ENCODE measurements at places on chromosomes 6 and 20.
A peak's percentile ranks its signal among the peaks of the same experiment; 100 is the strongest.

DNA sequence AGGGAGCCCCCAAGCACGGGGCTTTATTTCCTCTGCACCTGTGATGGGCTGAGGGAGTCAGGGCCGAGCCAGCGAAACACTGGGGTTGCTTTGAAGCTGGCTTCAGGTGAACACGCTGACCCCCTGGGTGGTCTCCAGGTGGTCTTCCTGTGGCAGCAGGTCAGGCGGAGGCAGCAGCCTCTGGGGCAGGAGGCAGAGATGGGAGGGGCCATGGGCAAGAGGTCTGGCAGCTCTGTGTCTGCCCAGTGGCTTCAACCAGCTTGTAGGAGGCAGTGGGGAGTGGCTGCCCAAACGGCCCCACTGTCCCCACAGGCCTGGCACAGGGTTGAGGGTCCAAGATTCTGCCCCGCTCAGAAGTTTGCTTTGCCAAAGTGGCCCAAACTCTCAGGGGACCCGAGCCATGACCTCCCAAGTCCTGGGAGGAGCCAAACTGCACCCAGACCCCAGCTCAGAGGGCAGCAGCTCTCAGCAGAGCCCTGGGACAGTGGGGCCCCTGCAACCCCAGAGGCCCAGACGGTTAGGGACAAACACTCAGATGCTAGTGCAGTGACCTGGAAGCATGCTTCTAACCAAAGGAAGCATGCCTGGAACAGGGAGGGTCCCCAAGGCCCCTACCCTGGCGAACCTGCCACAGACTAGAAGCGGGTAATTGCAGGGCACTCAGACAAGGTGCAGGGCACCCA lies 15.3 kb downstream of the NTSR1 start:
- no peak for DNase-seq

DNA sequence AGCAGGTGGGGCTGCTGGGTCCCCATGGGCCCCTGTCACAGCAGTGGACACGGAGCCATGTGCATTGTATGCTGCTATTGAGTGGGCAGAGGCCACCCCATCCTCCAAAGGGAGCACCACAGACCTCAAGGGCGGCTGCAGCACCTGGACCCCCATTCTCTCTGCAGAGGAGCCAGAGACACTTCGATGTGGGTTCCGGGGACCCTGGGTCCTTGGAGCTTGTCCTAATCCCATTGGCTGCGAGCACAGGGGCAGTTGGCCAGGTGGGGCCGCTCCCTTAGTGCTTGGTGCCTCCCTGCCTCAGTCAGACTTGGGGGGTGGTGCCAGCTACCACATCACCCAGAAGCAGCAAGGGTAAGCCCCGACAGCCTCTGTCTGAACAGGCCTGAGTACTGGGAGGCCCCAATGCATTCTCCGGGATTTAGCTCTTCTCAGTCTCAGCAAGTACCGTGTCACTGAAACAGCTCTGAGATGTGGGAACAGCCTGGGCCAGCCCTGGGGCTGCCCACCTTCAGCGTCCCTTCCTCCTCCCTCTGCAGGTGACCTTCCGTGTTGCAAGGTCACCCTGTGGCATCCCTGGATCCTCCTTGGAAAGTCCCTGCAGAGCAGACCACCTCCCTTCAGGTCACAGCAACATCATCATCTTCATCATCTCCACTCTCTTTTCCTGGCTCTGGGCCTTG lies 73.9 kb downstream of the GINS1 start:
- no peak for DNase-seq

DNA sequence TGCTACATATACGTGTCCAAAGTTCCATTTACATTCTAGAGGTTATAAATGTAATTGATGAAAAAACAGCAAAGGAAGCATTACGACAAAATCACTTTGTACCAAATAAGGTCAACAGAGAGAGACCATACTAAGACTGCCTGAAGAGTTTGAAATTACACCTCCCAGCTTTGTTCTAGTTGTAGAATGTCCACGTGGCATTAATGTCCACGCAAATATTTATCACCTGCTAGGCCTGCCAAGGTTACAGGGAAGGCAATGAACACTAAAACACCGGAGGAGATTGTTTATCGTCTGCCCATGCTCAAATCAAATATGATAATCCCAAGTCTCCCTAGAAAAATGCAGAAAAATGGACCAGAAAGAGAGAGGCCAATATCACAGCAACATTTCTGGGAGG lies 6.2 kb downstream of the RALGAPA2 start:
- no peak for DNase-seq

DNA sequence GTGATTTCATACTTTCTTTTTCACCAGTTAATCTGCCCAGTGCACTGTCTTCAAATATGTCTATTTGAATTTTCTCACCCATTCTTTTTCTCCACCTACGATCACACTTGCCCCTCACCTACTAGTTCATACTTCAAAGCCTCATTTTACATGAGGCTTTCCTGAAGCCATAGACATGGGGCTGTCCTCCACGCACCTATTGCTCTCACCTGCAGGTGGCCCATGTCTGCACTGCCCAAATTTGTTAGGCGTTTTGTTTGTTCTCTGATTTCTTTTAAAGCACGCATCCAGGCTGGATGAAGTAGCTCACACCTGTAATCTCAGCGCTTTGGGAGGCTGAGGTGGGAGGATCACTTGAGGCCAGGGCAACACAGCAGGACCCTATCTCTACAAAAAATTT lies 106.8 kb upstream of the RIPOR2 start:
- DNase-seq = no peak

GRCh38 chr6:136411453-136412354 lies 122.1 kb upstream of the BCLAF1 start:
- DNase-seq = no peak

DNA sequence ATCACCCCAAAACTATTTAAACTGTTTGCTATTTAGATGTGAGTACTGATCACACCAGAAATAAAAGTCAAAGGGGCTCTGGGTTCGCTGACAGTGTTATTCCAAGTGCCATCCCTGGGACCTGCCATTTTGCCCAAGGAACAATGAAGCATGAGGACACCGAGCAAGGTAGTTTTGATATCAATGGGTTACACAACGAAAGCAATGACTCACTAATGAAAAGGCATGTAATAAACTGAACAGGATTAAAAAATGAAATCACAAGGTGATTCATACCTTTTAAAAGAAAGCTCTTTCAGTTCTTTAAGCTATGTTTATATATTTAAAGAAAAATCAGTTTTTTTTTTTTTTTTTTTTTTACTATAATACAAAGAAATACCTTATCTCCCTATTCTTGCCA lies 102.0 kb downstream of the HS3ST5 start:
- DNase-seq = no peak

- no peak for DNase-seq
Observed at GRCh38 chr6:137856138-137856898, 10.7 kb upstream of the TNFAIP3 start.

- no peak for DNase-seq
Observed at GRCh38 chr6:125924169-125924568, 32.4 kb upstream of the HINT3 start.

DNA sequence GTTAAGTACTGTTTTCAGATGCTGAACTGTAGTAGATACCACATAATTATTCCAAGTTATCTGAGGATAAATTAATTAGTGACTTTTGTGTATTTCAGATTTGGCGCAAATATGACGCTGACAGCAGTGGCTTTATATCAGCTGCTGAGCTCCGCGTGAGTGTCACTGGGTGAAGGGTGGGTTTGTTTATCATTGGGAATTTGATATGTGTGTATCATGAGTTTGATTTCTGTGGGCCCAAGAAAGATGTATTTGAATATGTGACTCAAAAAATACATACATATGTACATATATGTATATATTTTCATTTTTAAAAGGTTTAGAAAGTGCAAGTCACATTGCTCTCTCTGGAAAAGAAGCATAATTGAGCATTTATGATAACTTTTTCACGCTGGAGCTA lies 17.4 kb downstream of the SCGN start:
- no peak for DNase-seq

GRCh38 chr6:169371344-169372127 lies 117.9 kb upstream of the THBS2 start:
- DNase-seq = no peak

DNA sequence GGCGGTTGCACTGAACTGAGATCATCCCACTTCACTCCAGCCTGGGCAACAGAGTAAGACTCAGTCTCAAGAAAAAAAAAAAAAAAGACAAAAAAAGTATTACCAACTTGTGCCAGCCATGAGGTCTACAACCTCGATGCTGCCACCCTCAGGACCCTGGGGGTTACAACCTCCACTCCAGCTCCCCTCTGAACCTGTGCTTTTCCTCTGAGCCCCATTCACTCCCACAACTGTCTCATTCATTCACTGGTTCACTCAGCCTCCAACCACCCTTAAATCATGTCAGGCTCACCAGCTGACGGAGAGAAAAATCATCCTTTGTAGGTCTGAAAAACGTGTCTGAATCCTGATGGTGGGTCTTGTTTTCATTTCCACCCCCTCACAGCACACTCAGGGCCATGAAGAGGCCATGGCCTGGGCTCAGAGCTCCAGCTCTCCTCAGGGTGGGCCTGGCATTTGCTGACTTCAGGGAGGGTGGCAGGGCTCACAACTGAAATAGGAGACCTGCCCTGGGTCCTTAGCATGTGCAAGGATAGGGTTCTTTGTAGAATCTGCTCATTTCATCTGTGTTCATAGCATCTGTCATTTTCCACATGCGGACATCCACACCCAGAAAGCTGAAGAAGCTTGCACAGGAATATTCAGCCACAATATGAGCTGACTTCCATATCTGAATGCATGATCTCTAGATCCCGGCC lies 1.9 kb upstream of the ULBP1 start:
- peak; percentile 59 for DNase-seq

Measured in stimulated activated naive CD8-positive, alpha-beta T cell treated with anti-CD3 and anti-CD28 coated beads, Interleukin-15, amount 100 ng/mL, for 72 hours (primary cell).